ENCODE measurements at places on chromosomes 7 and 10. TPM values are rescaled to one million over a fixed set of nuclear protein-coding genes. Genes with fewer than 3 reads are reported as not detected.
A peak's percentile ranks its signal among the peaks of the same experiment; 100 is the strongest.

The STOX1 gene
- 0.50 TPM for total RNA-seq

The CYP26C1 gene
- not detected for total RNA-seq

The ZNF394 gene
- total RNA-seq: 64.4 TPM

The ANKRD1 gene
- total RNA-seq: not detected

The MSS51 gene
- 2.8 TPM for total RNA-seq

The CYP3A7 gene
- total RNA-seq: not detected

The NME8 gene
- not detected for total RNA-seq

The SEMA3D gene
- total RNA-seq: not detected

DNA sequence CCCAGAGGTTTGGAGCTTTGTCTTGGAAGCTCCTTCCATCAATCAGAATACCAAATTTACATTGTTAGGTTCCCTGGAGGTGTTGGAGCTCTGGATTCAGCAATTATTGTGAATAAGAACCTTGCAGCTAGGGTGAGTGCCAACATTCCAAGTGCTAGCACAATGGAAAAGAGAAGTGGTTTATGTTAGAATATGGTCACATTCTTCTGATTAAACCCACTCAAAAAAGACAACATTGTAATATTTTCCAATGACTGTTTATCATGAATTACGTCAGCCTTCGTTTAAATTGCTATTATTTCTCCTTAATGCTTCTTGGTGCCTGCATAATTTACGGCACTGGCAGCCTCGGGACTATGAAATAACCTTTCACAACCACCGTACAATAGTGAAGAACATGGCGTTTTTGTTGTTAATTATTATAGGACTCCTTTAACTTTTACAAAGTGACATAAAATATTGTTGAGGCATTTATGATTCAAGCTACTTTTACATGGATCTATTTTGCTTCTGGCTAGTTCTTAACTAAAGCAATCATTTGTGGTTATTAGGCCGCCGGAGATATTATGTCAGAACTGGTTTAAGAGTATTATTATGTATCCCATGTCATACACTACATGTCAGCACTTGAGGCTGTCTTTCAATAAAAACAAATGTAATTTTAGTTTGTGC, 117.7 kb downstream of the ARID5B start:
- H3K4me3 ChIP-seq: no peak overlapping the region
- DNase-seq: no peak
- H3K36me3 ChIP-seq: peaks cover 65% of the 10 kb centered on the region
- H3K27ac ChIP-seq: peak overlapping the region; percentile 71
- peaks cover 77% of the 10 kb centered on the region for H3K4me1 ChIP-seq

- no peak for DNase-seq
- no peak overlapping the region for H3K27ac ChIP-seq
- H3K27me3 ChIP-seq: no peaks in the 10 kb centered on the region
- no peaks in the 10 kb centered on the region for H3K36me3 ChIP-seq
- no peak overlapping the region for H3K4me3 ChIP-seq
Observed at GRCh38 chr10:1212571-1213141, 156.5 kb downstream of the WDR37 start.

- no peak overlapping the region for H3K27ac ChIP-seq
- H3K27me3 ChIP-seq: peaks cover 4% of the 10 kb centered on the region
- no peaks in the 10 kb centered on the region for H3K4me1 ChIP-seq
- no peaks in the 10 kb centered on the region for H3K36me3 ChIP-seq
Observed at GRCh38 chr7:86920154-86920553, 139.3 kb downstream of the ELAPOR2 start.

GRCh38 chr10:5775685-5776084, 37.5 kb downstream of the GDI2 start:
- peak overlapping the region; percentile 28 for H3K4me3 ChIP-seq
- H3K4me1 ChIP-seq: peaks cover 50% of the 10 kb centered on the region
- H3K36me3 ChIP-seq: peaks cover 78% of the 10 kb centered on the region
- peak; percentile 84 for DNase-seq
- H3K27me3 ChIP-seq: no peaks in the 10 kb centered on the region

DNA sequence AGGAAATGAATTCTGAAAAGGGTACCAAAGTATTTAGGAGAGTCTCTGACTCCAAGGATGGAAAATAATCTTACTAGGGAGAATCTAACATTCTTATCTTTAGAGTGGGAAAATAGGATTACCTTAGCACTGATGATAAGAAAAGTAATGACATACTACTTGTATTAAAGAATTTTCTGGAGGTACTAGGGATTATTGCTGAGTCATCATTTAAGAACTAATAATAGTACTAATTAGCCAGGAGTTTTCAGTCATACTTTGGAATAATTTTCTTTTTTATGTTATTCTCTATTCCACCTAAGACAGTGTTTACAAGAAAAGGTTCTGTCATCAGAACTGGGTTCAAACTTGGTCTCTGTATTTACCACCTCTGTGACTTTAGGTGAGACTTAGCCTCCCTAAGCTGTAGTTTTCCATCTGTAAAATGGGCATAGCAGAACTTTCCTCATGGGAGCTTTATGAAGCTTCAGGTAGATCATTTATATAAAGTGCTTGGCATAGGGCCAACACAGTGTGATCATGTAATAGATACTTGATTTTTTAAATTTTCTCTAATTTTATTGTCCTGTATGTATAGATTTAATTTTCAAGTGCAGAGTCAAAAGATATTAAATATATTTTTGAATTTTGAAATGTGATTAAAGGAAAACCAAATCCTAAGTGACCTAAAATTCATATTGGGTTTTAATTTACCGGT, 20.4 kb downstream of the ITGB8 start:
- H3K36me3 ChIP-seq: no peaks in the 10 kb centered on the region
- no peaks in the 10 kb centered on the region for H3K4me1 ChIP-seq
- no peaks in the 10 kb centered on the region for H3K27me3 ChIP-seq

GRCh38 chr7:13989126-13989948, at the start of gene ETV1:
ETV1 (minus strand) TSS chr7:13989666; CDS start chr7:13989052, 614 bp downstream.
- H3K27ac ChIP-seq: no peak within 1 kb of the TSS
- peak; percentile 21 for DNase-seq

GRCh38 chr7:131737746-131738465, 181.5 kb upstream of the PODXL start:
- no peak overlapping the region for H3K27ac ChIP-seq
- no peaks in the 10 kb centered on the region for H3K4me1 ChIP-seq
- peaks cover 5% of the 10 kb centered on the region for H3K27me3 ChIP-seq
- no peaks in the 10 kb centered on the region for H3K36me3 ChIP-seq

- H3K36me3 ChIP-seq: peaks cover 78% of the 10 kb centered on the region
- no peaks in the 10 kb centered on the region for H3K27me3 ChIP-seq
- peak overlapping the region; percentile 7 for H3K27ac ChIP-seq
- no peak overlapping the region for H3K4me3 ChIP-seq
- peak; percentile 75 for DNase-seq
- H3K4me1 ChIP-seq: peaks cover 5% of the 10 kb centered on the region
Observed at GRCh38 chr7:127708788-127709187, 56.8 kb downstream of the SND1 start.

DNA sequence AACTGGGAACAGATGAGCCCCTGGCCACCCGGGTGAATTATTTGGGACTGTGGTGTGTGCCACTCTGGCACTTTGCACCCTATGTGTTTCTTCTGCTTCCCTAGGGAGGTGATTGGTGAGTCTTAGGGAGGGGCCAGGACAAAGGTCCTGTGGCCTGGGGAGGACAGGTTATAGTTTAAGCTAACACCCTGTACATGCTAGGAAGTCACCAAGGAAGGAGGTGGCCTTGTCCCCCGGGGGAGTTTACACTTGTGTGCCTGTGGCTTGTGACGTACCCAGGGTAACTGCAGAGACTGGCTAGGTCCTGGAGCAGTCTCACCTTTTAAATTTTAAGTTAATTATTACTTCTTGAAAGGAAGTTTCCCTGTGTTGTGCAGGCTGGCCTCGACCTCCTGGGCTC, 196.2 kb downstream of the BAMBI start:
- H3K4me3 ChIP-seq: no peak overlapping the region
- DNase-seq: no peak
- H3K4me1 ChIP-seq: no peaks in the 10 kb centered on the region
- H3K27me3 ChIP-seq: peaks cover 4% of the 10 kb centered on the region

DNA sequence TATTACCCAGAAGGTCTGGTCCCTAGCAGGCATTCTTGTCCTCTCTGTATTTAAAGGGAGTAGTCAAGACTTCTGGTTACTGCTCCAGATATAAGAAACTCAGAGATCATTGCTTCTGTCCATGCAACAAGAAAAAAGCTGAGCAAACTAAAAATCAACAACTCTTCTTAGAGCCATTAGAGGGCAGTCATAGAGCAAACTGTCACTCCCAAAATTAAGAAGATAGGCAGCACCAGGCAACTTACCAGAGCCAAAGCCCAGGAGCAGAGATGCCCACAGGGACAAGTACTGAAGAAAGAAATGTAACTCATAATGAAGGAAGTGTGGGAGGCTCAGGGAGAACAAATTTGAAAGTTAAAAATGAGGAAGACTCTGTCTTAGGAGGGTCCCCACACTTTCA, 472.9 kb upstream of the COBL start:
- no peak overlapping the region for H3K4me3 ChIP-seq
- no peak overlapping the region for H3K27ac ChIP-seq
- H3K36me3 ChIP-seq: no peaks in the 10 kb centered on the region

DNA sequence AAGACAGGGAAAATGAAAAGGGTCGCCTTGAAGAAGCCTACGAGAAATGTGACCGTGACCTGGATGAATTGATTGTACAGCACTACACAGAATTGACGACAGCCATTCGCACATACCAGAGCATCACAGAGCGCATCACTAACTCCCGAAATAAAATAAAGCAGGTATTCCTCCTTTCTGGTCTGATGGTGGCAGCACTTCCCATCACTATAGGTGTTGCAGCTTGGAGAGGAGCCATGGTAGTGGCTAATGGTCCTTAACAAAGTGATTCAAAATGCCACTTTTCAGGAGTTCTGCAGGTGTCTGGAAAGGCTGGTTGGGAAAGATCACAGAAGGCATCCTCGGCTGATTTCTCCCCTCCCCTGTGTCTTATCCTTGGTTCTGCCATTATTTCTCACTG, 22.1 kb downstream of the EXOC4 start:
- DNase-seq: no peak
- no peaks in the 10 kb centered on the region for H3K27me3 ChIP-seq
- H3K27ac ChIP-seq: no peak overlapping the region
- no peaks in the 10 kb centered on the region for H3K4me1 ChIP-seq
- no peak overlapping the region for H3K4me3 ChIP-seq

Measured in activated CD4-positive, alpha-beta memory T cell treated with anti-CD3 and anti-CD28 coated beads, Interleukin-2, amount 10 ng/mL, durations not matched to agents 7 days and 5 days (primary cell).